Amniotic epithelial cell (primary cell): ENCODE measurements at places on chromosomes 11 and 22.
A peak's percentile ranks its signal among the peaks of the same experiment; 100 is the strongest.

DNA sequence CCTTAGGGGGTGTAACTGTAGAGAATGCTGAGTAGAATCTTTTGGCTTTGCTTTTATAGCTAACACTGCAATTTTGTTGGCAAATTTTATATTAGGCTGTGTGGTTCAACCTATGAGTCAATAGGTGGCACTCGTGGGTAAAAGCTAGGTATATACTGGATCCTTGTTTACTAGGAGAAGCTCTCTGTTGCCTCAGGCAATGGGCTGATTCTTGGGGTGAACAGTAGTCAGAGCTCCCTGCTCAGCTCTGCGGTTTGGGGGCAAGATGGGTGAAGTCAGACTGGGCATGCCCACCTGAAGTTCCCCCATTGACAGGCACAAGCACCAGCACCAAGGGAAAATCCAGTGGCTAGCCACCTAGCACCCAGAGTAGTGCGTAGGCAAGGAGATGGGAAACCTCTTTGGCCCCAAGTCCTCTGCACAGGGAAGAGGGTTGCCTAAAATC is 238.7 kb downstream of the FAM181B start:
- DNase-seq = no peak

- DNase-seq = no peak
Observed at GRCh38 chr11:44824300-44824704, 97.5 kb downstream of the TSPAN18 start.

DNA sequence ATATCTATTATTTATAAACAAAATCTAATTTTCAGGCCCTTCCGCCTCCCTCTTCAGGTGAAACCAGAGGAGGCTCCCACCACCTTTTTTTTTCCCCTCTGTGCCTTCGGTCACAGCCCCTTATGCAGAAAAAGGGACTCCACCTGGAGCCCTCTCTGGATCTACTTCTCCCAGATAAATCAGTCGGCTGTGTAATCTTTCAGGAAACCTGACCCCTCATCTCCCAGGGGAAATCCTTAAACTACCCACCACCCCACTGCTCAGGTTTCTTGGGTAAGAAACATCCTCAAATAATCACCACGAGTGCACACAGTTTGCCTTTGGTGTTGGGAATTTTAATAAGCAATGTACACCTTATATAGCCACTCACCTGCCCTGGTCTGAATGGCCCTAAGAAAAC is 104.2 kb downstream of the NAV2 start:
- no peak for DNase-seq

GRCh38 chr11:15852179-15852578 is 504.2 kb downstream of the SOX6 start:
- DNase-seq = no peak

DNA sequence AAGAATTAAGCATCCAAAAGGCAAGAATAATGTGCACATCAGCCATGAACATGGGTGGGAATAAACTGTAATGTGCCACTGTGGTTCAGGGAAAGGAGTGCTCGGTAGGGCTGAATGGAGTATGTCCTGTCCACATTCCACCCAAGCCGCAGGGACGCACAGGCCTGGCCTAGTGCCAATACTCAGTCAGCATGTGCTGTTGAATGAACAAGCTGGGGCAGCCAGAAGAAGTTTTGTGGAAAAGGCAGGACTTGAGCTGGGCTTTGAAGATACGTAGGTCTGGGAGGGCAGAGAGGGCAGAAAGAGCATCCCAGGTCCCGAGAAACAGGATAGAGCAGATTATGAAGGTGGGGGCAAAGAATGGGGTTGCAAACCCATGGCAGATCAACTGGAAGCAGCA is 60.0 kb upstream of the PLET1 start:
- peak; percentile 86 for DNase-seq

DNA sequence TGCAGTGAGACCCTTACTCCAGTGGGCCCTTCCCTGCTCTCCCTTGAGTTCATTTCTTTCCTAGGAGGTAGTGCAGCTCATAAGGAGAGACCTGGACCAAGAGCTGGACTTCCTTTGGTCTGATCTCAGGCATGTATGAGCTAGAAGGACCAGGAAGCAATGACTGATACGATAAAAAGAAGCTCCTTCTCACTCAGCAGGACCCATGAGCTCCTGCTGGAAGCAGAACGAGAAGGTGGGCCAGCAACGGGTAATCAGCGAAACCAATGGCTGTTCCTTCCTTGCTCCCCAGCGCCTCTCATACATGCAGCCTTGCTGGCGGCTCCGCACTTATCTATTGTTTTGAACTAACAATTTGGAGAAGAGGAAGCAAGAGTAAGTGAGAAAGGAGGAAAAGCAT is 56.8 kb downstream of the RPUSD4 start:
- DNase-seq = no peak

DNA sequence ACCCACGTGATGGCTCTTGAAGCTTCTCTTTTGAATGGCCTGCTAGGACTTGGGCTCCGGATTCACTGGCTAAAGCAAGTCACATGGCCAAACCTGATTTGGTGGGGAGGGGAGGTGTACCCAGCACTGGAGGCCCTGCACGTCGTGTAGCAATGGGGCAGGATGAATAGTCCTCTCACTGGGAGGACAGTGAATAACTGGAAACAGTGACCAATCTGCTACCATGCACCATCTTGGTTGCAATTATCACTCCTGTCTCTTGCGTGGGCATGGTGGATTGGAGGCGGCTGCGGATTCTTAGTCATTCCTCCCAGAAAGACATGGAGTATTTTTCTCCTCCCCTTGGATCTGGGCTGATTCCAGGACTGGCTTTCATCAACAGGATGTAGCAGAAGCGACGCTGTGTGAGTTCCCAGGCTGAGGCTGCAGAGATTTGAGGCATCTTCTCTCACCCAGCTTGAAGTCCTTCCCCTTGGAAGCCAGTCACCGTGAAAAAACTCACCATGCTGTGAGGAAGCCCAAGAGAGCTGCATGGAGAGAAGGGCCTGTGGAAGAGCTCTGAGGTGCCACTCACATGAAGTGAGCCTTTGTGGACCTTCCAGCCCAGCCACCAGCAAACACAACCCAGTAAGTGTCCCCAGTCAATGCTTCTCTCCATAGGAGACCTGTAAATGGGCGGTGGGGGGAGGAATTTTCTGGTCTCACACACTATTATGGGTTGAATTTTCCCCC is 70.4 kb downstream of the IGLL1 start:
- peak; percentile 98 for DNase-seq

DNA sequence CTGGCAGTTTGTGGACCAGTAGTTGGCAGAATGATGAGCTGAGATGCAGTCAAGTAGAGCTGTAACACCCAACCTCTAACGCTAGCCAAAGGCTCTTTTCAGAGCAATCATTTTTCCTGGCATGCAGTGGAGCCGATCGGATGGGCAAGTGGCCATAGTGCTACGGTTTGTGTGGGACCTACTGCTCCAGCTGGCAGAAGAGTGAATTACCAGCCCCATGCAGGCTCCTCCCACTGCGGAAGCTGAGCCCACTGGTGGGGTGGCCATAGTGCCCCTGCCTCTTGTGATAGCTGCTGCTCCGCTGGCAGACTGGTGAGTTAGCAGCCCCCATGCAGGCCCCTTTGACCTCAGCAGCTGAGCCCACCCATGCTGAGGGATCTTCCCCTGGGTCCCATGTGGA is 27.0 kb upstream of the SC5D start:
- no peak for DNase-seq

GRCh38 chr22:17823226-17823625 is 49.0 kb upstream of the BID start:
- DNase-seq = no peak

DNA sequence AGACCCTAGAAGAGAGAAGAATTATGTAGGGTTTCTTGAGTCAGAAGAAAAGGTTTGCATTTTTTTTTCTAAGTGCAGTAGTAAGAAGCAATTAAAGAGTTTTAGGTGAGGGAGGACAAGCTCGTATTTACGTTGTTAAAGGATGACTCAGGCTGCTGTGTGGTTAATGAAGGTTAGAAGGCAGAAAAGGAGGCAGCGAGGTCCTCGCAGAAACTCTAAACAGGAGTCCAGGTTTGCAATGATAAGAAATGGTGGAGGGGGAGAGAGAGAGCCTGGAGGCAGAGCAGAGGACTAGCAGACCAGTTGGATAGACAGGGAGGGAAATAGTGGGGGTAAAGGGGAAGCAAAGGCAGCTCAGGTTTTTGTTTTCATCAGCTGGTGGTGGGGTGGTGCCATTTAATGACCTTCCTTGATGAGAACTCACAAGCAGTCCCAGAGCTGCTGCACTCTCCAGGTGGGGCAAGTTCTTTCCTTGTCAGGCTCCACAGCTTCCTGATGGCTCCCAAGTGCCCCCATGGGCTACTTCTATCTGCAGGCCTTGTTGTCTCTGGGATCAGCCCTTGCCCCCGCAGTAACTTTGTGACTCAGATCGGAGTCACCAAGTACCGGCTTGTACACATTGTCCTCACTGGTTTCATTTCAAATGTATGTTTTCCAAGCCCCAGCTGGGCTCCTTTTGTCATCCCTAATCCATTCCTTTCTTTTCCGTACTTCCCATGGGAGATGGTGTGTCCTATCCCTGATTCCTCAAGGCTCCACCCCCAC is 8.3 kb upstream of the INSC start:
- peak; percentile 78 for DNase-seq

GRCh38 chr11:76680518-76681425 is 10.2 kb upstream of the LRRC32 start:
- DNase-seq = peak; percentile 57

- DNase-seq = no peak
Observed at GRCh38 chr11:824942-825341, 2.8 kb upstream of the CRACR2B start.

DNA sequence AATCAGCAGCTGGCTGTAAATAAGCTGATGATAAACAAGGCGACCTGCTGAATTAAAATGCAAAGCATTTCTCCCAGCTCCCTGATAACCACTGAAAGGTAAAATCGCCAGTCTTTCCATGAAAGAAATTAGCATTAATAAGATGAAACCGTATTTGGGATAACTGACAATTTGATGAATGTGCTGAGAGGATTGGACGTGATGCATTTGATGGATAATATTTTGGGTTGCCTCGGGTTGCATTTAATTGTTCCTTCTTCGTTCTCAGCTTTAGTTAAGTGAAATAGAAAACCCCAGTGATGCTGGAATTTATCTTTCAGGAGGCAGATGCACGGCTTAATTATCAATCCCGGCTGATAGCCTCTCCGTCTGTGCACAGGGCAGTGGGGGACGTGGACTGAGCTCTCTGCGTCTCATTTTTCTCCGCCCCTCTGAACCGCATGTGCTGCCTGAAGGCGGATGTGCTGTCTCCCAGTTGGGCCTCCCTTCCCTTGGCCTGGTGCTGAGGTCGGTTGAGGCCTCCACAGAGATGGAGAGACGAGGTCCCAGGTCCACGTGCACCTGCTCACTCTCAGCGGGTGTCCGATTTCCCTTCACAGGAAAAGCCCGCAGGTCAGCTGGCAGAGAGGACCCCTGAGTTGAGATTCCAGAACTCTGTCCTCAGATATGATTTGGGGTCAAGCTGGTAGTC is 846.2 kb downstream of the BRD1 start:
- no peak for DNase-seq

DNA sequence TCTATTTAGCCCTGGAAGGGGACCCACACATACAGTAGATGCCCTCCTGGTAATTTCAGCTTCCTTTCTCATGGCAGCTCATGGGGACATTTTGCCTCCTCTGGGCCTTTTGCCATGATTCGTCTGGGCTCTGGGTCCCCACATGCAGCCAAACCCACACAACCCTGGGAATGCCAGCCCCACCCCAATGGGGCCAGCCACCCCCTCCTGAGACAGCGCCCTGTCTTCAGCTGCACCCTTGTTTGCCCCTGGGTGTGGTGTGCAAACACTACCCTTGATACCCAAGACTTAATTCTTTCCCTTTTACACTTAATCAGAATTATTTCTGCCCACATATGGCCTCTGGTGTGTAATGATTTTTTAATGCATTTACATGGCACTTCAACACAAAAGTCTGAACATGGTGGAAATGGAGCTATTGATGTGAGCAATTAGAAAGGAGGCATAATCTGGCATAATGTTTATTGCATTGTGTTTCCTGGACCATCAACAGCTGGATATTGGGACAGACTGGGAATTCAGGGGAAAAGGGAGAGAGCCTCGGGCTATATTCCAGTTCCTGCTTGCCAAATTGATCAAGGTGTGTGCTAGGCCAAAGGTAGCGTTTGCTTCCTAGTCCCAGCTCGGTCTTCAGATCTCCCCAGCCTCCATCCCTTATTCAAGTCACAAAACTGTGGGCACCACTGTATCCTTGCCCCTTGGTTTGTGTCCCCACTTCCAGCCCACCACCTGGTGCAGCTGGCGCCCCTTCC is 85.0 kb upstream of the ANO1 start:
- DNase-seq = no peak
